ENCODE measurements at places on chromosomes 5 and 9. TPM values are rescaled to one million over a fixed set of nuclear protein-coding genes. Genes with fewer than 3 reads are reported as not detected.

- no peak for DNase-seq
These were observed 43.5 kb downstream of the DMAC1 start for GRCh38 chr9:7756088-7756487.

GRCh38 chr5:180178531-180179441, 30.2 kb downstream of the RASGEF1C start:
- DNase-seq: no peak

GRCh38 chr9:121658166-121658565, 6.7 kb downstream of the DAB2IP start:
- DNase-seq: no peak

- no peak for DNase-seq
These were observed 222.7 kb upstream of the RASEF start for GRCh38 chr9:83285445-83286225.

Gene IRGM
- not detected for total RNA-seq
